ENCODE measurements at places on chromosomes 6 and 20.

DNA sequence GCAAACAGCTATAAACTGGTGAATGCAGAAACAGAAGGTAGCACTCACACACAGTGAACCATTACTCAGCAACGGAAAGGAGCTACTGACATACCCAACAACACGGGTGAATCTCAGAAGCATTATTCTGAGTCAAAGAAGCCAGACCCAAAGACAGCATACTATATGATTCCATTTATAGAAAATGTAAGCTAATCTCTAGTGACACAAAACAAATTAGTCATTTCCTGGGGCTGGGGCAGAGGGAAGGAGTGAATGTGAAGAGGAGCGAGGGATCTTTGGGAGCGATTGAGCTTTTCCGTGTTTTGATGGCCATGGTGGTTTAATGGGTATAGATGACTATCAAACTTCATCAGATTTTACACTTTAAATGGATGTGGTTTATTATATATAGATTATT, 614.6 kb downstream of the DHX35 start:
- DNase-seq = no peak

- no peak for DNase-seq
Observed at GRCh38 chr6:40611912-40612311, 24.7 kb upstream of the LRFN2 start.

- no peak for DNase-seq
Observed at GRCh38 chr20:56229812-56230211, 18.7 kb upstream of the MC3R start.

DNA sequence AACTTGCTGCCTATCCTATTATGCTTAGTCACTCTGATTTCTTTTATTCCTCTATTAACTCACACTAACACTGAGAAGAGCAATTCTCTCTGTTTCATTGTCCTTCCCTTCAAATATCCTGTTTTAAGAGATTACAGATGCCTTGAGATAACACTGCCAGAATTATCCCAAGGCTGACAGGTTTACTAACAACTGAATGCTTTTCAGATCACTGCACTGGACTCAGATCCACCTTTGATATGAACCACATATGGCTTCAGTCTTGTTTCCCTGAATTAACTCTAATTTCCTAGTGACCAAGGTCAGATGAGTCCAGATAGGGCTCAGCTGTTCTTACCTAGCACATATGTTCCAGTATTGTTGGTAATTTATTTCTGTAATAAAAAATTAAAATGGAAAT, 633.1 kb downstream of the GRIK2 start:
- no peak for DNase-seq

GRCh38 chr6:47407300-47408281, 70.0 kb upstream of the CD2AP start:
- no peak for DNase-seq

GRCh38 chr6:161882196-161882765, 608.4 kb upstream of the AGPAT4 start:
- peak; percentile 27 for DNase-seq

DNA sequence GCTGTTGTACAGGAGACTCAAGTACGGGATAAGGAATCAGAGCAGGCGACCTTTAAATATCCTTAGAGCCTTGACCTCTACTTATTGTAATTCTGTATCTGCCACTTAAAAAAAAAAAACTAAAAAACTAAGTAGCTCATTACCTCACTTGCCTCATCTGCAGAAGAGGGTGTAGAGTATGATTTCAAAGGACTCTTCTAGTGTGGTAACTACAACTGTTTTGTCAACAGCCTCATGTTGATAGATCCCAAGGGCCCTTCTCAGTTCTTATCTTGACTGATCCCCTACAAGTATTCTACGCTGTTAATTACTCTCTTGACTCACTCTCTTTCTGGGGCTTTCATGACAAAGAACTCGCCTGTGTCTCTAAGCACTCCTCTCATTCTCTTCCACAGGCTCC, 16.7 kb upstream of the PDYN start:
- no peak for DNase-seq

DNA sequence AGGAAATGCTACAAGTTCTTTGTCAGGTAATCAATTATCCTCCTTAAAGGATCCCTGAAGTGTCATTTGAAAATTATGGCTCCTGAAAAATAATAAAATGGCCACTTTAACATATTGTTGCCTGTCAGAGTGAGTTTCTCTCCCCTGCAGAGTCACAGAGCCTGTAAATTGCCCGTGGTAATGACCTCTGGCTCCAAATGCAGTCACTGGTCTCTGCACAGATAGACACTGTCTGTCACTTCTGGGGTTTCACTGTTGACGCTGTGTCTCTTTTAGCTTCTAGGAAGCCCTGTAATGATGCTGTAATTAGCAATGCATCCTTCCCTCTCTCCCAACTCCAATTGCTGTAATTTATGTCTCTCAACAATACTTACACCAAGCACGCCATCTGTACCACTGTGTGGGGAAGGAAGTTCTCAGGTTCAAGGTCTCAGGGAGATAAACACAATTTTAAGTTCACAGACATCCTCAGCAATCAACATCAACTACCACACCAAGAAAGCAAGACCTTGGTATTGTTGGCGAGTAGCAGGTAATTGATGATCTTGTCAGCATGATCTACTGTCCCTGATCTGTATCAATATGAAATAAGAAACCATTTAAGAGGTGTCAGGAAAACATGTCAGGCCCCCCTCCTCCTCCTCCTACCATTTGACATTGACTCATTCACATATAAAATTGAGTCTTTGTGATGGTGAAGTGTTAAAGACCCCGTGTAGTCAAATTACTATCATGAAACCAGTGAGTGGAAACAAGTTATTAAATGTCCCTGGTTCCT, 91.2 kb upstream of the SULF2 start:
- no peak for DNase-seq

GRCh38 chr6:6711832-6712448, 123.4 kb downstream of the LY86 start:
- DNase-seq = no peak

DNA sequence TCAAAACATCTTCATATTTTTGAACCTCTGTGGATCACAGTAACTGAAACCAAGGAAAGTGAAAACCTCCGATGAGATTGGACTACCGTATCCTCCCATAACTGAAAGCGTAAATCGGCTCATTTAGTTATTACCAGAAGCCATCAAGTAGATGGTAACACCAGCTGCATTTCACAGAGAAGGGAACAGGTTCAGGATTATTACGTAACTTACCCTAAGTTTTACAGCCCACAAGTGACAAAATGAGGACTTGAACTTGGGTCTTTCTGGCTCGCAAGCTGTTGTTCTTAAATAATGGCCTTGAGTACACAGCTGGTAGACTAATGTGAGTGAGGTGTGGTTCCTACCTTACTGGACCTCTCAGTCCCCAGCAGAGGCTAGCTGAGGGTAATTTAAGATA, 37.9 kb upstream of the CBLN4 start:
- DNase-seq = no peak

- no peak for DNase-seq
Observed at GRCh38 chr6:142074516-142074915, 58.2 kb upstream of the GJE1 start.

DNA sequence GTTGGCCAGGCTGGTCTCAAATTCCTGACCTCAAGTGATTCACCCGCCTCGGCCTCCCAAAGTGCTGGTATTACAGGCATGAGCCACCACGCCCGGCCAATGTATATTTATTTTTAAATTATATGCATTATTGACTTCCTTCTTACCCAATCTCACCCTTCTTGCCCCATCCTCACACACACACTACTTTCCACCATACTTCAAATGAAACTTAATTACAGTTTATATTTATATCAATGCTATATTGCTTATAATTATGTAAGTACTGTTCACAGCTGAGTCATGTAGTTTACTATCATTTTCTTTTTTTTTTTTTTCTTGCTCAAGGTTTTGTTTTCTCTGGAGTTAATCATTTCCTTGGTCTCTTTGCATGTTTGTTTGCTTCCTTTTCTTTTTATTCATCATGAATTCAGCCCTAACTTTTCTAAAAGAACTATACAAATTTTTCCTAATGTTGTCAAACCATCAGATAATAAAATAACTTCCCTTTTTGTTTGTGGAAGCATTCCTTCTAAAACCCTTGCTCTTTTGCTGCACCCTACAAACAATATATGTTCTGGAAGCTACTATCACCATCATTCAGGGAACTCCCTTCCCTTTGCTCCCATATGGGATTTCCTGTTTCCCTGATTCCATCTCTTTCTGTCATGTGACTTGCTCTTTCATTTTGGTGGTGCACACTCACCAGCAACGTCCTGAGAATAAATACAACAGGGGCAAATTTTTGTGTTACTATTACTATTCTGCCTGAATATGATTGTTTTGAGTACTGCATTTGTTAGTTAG, 201.7 kb upstream of the SASH1 start:
- DNase-seq = no peak

- no peak for DNase-seq
Observed at GRCh38 chr6:42417641-42418112, 34.0 kb downstream of the TRERF1 start.

DNA sequence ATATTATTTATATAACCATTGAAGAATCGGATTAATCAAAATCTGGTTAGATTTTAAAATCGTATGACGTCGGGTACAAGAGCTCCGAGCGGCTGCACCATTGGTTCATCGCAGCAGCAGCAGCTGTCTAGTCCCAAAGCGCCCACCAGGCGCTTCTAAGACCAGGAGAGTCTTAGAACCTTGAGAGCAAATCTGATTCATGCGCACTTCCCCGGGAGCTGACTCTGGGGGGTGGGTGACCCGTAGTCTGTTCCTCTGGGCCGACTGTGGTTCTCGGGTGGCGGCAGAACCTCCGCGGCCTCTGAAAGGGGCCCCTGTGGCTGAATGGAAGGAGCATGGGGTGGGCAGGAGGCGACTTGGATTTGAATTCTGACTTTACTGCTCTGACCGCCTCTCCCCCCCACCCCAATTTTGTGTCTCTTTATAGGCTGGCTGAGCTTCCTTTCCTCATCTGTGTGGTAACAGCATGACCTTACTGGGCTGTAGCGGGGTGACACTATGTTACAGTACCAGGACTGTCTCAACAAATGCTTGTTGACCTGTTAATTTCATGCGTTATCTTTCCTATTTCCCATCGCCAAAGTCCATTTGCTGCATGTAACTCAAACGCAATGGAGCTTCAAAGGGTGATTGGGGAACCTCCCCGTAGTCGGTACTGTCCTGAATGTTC, 119.7 kb downstream of the RTN4IP1 start:
- no peak for DNase-seq

- DNase-seq = no peak
Observed at GRCh38 chr20:11443382-11444119, 474.1 kb upstream of the BTBD3 start.

- peak; percentile 35 for DNase-seq
Observed at GRCh38 chr20:5674176-5674660, 76.0 kb upstream of the SHLD1 start.

GRCh38 chr6:132780770-132781371, 17.6 kb downstream of the SLC18B1 start:
- DNase-seq = no peak

DNA sequence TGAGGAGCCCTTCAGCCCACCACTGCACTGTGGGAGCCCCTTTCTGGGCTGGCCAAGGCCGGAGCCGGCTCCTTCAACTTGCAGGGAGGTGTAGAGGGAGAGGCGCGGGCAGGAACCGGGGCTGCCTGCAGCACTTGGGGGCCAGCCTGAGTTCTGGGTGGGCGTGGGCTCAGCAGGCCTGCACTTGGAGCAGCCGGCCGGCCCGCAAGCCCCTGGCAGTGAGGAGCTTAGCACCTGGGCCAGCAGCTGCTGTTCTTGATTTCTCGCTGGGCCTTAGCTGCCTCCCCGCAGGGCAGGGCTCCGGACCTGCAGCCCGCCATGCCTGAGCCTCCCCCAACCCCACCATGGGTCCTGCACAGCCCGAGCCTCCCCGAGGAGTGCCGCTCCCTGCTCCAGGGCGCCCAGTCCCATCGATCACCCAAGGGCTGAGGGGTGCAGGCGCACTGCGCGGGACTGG, 101.7 kb upstream of the ADGRB3 start:
- no peak for DNase-seq

DNA sequence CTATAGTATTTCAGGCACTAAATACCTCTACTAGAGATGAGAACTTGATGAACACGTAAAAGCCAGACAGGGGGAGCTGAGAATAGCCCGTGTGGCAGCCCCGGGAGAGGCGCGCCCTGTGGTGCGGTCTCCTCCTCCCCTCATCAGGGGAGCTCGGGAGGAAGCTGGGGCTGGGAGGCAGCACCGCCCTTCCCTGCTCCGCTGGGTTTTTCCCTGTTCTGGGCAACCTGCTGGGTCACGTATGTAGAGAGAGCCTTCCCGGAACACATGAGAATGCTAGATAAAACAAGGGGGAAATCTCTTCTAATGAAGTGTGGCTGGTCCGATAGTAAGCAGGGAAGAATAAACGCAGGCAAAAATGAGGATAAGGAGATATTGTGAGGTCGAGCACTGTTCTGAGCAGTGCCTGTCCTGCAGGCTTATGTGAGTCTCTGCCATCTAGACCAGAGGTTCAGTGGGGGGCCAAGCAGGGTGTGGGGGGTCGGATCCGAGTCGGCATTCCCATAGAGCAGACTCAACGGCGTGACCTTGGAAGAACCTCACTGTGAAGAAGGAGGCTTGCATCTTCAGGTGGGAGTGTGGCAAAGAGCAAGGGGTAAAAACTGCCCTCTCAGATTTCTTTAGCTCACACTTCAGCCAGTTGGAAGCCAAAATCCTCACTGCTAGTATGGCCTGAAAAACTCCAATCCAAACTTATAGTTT, 13.4 kb upstream of the RPS6KA2 start:
- no peak for DNase-seq

DNA sequence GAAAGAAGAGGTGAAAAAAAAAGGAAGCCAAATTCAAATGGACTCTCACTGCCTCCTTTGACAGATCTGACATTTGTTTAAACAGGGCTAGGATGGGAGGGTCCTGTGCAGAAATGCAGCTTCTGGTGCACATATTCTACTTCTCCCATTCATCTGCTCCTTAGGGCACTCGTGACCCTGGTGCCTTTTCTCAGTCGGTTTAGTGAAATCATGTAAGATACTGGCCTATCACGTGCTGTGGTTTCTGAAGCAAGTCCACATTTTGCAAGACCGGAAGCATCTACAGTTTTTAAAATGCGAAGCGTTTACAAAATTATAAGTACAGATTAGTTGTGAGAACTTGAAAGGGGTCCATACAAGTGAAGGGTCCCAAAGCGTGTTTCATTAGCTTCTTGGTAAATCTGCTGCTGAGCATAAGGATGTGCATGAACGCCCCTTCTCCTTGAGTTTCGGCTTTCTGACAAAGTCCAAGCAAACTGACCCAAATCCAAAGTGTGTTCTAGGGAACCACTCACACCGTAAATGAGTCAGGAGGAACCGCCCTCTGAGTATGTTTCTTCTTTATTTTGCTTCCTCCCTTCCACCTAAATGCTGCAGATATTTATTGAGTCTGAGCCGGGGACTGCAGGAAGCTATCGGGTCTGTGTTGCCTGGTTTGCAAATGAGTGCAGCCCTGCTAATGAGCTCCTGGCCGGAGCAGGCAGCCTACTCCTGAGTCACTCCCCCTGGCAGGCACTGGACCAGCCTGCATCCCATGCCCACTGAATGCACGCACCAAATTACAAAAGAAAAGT, 323.8 kb upstream of the JARID2 start:
- DNase-seq = no peak

DNA sequence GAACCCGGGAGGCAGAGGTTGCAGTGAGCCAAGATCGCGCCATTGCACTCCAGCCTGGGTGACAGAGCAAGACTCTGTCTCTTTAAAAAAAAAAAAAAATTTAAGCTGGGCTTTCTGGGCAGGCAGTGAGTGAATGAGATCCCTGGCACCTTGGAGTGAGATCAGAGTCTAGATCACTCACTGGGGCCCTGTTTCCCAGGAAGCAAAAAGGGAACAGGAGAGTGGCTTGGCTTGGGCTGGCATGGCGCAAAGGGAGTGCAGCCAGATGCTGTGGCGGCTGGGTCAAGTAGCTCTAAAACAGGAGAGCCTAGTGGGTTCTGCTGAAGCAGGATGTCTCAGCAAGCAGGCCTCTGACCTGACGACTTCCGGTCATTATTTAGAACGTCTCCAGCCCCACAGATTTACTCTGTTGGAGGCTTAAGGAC, 10.4 kb downstream of the PLCG1 start:
- no peak for DNase-seq
